ENCODE measurements at places on chromosomes 12 and 14.
A peak's percentile ranks its signal among the peaks of the same experiment; 100 is the strongest.

DNA sequence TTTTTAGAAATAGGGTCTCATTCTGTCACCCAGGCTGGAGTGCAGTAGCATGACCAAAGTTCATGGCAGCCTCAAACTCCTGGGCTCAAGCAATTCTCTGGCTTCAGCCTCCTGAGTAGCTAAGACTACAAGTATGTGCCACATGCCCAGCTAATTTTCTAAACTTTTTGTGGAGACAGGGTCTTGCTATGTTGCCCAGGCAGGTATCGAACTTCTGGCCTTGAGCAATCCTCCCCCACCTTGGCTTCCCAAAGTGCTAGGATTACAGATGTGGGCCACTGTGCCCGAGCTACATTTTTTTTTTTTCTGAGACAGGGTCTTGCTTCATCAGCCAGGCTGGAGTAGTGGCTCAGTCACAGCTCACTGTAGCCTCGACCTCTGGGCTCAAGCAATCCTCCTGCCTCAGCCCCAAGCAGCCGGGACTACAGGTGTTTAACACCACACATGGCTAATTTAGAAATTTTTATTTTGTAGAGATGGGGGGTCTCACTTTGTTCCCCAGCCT, 7.1 kb downstream of the PPP4R3A start:
- DNase-seq: no peak

- no peak for DNase-seq
Observed at GRCh38 chr12:88562846-88563582, 17.3 kb downstream of the KITLG start.

- no peak for DNase-seq
Observed at GRCh38 chr14:53042480-53042879, 91.6 kb upstream of the FERMT2 start.

DNA sequence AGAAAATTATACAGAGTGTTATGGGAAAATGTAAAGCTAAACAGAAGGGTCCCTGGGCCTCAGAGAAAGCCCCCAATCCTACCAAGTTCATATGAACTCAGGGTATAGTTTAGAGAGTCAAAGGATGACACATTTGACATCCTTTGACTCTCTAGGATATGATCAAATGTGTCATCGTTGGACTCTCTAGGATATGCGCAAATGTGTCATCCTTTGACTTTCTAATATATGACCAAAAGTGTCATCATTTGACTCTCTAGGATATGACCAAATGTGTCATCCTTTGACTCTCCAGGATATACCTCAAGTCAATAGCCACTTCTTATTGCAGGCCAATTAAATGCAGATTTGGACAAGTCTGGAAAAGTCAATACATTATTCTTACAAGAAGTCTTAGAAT, 204.8 kb upstream of the IGF1 start:
- DNase-seq: no peak

DNA sequence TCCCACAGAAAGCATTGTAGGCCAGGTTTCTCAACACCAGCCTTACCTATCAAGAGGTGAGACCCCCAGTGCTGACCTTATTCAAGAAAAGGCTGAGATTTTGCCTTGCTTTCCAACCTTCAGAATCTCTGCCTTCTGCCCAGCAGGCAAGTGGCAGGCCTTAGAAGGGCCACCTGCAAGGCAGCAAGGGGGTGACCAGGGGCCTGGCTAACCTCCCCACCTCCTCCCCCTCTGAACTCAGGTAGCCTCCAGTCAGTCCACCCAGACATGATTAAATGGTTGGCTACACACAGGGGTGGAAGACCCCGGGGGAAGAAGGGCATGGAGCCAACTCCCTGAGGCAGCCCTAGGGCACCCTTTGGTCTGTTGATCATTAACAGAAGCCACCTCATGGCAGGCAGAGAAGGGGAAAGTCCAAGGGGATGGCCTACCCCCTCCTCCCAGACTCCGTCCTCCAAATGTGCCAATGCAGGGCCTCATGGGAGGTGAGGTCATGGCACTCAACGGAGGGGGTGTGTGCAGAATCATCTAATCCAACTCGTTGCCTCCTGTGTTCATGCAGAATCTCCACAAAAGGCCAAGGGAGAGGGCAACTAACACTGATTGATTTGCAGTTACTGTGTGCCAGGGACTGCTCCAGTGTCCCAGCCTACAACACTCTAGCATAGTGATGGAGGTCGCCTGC, 8.5 kb downstream of the ZFP36L1 start:
- DNase-seq: peak; percentile 10

DNA sequence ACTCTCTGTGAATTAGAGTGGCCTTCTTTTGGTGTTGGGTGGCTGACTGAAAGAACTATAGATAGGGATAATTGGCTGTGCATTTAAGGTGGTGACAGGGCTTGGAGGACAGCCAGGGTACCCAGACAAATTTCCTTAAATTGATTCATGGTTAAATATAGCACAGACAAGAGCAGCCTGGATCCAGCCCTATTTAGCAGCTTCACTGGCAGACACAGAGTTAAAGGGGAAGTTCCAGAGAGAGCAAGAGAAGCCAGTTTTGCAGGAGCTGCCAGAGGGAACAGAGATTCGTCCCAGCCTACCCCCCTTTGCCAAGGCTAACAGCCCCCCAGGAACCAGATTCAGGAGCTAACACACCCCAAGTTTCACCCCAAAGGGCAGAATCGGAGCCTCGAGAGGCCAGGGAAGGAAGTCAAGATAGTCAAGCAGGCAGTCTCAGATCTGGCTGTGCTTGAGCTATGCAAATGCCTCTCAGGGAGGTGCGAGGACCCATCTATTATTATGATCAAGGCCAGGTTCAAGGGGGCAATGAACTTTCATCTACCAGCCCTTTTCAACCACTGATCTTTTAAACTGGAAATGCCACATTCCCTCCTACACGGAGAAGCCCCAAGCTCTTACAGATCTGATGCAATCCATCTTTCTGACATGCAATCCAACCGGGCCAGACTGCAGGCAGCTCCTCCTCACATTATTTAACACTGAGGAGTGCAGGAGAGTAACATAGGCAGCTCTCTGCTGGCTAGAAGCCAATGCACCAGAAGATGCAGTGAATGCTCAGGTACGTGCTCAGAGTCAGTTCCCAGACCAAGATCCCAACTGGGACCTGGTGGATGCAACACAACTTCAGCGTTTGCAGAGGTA, 58.2 kb downstream of the DHRS2 start:
- no peak for DNase-seq

- DNase-seq: no peak
Observed at GRCh38 chr12:48065041-48065440, 40.8 kb downstream of the SENP1 start.

DNA sequence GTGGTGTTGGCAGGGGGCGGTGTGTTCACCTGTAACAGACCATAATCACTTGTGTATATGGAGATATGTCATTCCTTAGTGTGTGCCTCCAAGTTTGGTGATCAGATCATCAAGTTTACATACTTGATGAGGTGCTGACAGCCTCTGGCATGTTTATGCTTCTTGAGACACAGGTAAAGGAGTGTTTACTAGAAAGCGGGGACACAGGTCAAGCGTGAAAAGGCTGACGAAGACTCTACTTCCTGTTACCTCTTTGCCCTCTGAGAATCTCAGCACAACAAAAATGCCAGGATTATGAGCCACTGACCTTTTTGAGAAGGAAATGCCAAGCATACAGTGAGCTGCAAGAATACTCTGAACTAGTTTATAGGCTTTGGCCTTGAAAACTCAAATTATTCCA, 29.6 kb downstream of the PRDM4 start:
- DNase-seq: no peak

DNA sequence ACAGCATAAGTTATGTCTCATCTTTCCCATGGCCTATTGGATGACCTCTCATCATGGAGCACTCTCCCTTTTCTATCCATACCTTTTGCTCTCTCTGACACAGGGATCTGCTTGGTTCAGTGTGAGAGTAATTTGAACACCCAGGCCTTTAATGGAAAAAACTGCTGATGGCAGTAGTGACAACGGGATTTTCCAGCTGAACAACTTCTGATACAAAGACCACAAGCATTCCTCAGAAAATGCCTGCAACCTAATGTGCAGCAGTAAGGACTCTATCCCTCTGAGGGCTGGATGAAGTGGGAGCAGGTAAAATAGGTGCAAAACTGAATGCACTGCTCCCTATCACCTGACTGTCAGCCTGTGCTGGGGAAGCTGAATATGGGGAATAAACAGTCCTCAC, 51.0 kb downstream of the KANSL2 start:
- DNase-seq: no peak

DNA sequence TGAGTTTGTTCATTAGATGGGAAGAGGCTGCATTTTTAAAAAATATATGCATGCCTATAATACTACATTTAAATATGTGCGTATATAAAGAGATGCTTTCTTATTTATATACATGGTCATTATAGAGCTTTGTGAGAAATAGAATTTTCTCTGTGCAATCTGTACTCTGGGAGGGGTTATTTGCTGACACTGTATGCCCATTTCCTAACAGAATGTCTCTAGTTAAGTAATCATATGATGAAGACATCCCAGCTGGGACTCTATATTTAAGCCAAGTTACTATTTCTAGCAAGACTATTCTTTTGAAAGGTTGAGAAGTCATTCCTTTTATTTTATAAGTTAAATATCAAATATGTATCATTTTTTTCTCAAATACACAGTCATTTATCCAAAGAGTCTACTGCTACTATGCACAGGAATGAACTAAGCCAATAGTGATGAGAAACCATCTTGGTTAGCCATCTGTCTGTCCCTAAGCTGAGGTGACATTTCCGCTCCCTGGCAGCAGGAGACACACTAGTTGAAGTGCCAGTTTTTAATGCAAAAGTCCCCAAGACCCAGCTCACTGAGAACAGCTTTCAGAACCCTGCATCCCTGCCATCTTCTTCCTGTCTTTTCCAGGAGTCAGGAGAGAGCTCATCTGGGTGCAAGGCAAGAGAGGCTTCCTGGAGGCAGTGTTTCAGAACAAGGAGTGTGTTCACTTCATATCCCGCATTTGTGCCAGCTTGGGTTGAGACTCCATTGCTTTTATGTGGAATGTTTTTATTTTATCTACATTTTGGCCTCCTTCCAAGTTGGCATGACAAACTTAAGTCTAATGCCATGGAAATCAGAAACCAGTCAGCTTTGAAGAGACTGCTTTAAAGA, 69.5 kb downstream of the TMEM132C start:
- no peak for DNase-seq
